DMS153 (cell line): ENCODE measurements at places on chromosomes 6 and 20.
A peak's percentile ranks its signal among the peaks of the same experiment; 100 is the strongest.

DNA sequence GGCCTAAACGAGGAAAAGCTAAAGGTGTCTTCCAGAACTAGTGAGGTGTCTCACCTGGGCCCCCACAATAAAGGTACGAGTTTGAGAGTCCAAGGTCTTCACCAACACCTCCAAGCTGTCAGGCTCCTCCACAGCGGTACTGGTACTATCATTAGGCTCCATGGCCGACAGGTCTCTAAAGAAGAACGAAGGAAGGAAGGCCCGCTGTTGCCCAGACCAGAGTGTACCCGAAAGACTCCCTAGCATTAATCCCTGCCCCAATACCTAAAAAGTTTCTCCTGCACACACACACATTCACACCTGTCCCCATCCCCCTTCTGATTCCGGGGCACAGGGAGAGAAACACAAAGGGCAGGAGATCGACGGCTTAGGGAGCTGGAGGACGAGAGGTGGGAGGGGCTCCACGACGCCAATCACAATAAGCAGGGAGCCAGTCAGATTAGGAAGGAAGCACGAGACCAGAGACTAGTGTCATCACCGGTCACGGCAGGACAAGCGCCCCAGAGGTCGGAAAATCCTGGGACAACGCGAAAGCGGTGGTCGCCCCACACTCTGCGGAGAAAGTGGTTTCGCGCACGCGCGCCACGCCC lies 764 bp downstream of the BAG6 start:
- peak; percentile 36 for DNase-seq

DNA sequence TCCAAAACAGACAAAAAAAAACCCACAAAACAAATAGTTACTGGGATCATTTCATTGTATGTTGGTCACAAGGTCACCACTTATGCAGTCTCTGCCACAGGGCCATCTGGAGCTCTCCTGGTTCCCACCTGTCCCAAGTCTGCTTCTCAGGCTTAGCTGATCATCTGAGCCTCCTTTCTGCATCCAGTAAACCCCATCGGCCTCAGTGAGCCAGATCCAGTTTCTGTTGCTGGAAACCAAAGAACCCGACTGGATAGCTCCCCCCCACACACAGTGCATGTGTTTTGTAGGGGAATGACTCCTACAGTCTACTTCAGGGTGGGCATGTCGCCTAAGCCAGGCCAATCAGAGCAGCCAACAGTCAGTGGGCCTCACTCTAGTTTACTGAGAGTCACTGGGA lies 233.3 kb downstream of the PREX1 start:
- DNase-seq = no peak

- DNase-seq = no peak
Measured at GRCh38 chr20:5528261-5528660, 211.5 kb upstream of the PROKR2 start.

- no peak for DNase-seq
Measured at GRCh38 chr6:31362751-31363150, 5.8 kb upstream of the HLA-B start.

GRCh38 chr20:25399037-25399430 lies 8.4 kb upstream of the ABHD12 start:
- DNase-seq = peak; percentile 64

GRCh38 chr6:12009180-12009685 lies 2.9 kb upstream of the HIVEP1 start:
- DNase-seq = no peak

DNA sequence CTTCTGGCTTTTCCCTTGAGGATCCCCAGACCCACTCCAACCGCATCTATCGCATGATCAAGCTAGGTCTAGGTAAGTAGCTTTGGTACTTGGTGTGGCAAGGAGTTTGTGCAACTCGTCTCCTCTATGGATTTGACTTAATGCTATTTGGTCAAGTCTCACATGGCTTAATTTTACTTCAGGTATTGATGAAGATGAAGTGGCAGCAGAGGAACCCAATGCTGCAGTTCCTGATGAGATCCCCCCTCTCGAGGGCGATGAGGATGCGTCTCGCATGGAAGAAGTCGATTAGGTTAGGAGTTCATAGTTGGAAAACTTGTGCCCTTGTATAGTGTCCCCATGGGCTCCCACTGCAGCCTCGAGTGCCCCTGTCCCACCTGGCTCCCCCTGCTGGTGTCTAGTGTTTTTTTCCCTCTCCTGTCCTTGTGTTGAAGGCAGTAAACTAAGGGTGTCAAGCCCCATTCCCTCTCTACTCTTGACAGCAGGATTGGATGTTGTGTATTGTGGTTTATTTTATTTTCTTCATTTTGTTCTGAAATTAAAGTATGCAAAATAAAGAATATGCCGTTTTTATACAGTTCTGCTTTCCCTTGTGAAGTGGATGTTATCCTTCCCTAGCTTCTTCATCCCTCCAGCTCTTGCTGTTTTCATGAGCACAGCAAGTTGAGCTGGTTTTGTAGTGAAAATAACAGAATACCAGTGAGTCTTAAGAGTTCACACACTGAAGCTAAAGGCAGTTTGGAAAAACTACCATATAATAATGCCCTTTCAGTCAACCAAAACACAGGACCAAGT lies 3.8 kb downstream of the SLC35B2 start:
- no peak for DNase-seq

DNA sequence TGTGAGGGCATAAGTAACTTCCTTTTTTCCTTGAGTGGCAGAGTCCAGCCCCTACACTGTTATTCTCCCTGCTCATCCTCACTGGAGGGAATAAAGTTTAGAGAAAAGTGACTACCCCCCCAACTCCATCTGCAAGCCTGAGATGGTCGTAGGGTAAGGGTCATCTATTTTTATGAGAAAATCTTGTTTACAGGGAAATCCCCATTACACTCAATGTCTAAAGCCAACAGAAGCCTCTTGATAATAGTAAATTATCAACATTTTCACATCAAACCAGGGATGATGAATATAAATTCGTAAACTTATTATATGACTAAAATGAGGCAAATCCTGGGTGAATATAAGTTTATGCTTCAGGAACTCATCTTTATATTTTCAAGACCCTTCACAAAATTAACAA lies 174.0 kb upstream of the KCNK16 start:
- no peak for DNase-seq

DNA sequence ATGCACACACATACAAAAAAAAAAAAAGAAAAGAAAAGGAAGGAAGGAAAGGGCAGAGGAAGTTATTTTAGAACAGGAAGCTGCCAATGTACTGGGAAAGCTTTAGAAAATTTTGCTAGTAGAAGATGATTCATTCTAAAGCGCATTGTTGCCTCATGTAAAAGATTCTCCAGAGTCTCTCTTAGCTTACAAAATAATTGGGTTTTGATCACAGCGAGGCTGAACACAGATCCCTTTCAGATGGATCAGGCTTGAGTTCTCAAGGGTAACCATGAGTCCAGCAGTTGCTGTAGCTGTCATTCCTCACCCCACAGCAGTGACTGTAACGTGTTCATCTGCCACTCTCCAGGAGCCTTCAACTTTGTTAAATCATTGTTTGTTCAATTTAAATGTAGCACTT lies 81.9 kb downstream of the PHACTR2 start:
- DNase-seq = no peak

DNA sequence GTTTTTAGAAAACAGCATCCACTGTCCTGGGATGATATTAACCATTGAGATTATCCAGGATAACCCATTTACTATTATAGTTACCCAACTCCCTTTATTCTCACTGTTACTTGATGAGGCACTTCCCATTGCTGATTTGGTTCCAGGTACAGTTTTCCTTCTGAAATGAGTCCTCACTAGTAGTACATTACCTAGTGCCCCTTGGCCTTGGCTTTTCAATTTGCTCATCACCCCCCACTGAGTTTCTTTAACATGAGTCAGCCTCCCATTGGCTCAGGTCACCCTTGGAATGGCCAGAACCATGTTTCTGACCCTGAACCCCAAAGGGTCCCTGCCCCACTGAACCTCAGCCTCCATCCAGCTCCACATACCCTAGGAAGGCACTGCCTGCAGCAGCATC lies 28.4 kb downstream of the MDGA1 start:
- DNase-seq = no peak

- no peak for DNase-seq
Measured at GRCh38 chr6:46440141-46440540, 51.1 kb downstream of the RCAN2 start.

DNA sequence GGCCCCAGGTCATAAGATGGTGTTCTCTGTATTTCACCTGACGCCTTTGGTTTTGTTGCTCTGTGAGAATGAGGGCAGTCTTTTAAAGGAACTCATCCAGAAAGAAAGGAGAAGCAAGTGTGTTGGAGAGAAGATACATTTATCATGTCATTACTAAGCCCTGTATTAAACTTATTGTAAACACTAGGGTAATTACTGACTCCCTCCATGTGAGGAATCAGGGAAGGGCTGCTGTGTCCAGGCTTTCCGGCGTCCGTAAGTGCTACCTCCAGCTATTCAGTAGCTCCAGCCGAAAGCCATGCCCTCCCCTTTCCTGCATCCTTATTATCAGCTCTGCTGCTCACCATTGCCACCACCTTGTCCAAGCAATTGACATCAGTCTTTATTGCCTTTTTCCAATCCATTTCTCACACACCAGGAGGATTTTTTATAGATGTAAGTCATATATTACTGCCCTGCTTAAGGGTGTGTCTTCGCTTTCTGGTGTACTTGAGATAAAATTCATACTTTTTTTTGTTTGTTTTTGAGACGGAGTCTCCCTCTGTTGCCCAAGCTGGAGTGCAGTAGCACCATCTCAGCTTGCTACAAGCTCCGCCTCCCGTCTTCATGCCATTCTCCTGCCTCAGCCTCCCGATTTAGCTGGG lies 94.7 kb downstream of the RPP40 start:
- DNase-seq = no peak

- no peak for DNase-seq
Measured at GRCh38 chr6:57432157-57432556, 114.7 kb downstream of the PRIM2 start.

GRCh38 chr20:40741507-40742106 lies 52.6 kb upstream of the MAFB start:
- no peak for DNase-seq

DNA sequence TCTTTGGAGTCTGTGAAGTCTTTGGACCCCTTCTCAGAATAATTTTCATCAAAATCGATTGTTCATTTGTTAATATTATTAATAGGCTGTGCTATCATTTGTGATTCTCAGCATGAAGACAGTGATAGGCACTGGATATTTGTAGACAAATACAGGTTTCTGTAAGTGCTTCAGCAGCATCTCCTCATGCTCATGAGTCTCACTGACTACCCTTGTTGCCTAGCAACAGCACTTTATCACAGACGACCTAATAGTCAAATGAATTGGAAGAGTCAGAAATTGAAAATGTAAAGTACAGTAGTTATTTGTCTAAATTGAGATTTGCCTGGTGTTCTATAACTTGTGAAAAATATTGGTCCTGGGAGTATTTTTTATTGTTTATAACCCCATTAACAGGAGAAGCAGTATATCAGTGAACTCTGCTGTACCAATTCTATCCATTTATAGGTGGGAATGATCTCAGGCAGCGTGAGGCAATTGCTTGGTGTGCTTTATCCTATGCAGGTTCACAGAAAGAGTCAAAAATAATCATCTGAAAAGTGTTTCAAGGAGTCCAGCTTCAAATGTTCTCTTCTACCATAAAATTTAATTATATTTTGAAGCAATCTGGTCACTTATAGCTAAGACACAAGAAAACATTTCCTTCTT lies 684.6 kb downstream of the RFPL4B start:
- peak; percentile 30 for DNase-seq

GRCh38 chr6:56970849-56971248 lies 15.9 kb downstream of the BEND6 start:
- no peak for DNase-seq

- DNase-seq = peak; percentile 24
Measured at GRCh38 chr6:38501931-38502330, 137.8 kb downstream of the BTBD9 start.

DNA sequence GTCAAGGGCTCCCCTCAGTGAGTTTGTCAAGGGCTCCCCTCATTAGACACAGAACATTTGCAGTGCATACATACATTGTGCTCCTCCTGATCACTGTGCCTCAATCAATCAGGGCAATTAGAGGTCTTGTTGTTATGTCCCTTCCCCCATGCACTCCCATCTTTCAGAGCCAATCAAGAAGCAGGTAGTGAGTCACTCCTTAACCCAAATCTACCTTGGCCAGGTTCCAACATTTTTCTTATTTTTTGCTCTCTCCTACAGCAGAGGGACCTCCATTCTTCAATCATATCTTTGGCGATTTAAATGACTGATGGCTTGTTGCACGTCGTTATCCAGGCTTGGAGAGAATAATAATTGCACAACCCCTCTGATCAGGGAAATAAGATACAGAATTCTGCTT lies 409.9 kb upstream of the SPTLC3 start:
- DNase-seq = no peak

DNA sequence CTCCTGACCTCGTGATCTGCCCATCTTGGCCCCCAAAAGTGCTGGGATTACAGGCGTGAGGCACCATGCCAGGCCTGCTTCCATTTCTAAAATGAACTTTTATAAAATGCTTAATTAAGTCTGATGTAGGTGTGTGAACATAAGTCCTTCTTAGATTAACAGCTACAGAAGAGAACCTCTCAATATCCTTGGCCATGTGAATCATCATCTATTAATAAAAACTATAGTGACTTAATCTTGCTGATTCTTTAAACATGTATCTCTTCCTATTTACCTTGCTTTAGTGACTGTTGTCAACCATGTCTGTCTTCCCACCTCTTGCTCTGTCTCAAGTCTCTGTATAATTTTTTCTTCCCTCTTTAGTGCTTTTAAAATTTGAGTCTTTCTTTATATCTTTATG lies 127.1 kb downstream of the JARID2 start:
- no peak for DNase-seq

- no peak for DNase-seq
Measured at GRCh38 chr6:104957301-104958177, 632 bp downstream of the LIN28B start.

DNA sequence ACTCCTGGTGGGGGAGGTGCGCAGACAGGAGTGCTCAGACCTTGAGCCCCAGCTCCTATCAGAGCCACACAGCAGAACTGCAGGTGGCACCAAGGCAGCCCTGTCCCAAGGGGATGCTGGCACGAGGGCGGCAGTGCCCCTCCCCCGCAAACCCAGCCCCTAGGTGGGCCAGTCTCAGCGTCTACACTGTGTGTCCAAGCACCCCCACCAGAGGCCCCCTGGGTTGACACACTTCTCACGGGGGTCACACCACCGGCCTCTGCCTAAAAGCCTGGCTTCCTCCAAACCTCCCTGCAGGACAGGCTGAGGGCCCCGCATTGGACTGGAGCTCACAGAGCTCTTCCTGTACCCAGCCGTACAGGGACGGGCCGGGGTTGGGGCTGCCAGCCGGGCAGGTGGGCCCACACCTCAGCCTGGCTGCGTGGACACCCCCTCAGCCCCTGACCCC lies 8.1 kb downstream of the SLC2A4RG start:
- DNase-seq = no peak

DNA sequence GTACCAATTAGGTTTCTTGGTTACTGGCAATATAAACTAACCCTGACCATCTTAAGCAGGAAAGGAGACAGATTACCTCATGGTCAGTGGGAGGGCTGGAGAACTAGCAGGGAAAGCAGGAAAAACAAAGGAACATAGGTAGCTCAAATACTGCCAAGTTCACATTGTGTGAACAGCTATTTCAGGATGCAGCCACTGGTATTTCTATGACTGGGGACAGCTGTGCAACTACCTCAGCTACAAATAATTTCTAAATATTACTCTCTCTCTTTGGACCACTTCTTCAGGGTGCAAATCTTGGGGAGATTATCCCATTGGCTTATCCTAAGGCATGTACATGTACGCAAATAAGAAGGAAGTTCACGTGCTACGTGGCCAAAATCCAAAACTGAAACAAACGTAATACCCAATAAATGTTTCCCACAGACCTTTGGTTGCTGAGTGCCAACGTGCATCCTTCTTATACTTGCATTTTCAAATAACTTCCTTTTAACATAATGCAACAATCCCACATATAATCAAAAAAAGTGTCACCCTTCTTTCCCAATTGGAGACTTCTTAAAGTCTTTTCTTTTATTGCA lies 180.9 kb downstream of the PHF3 start:
- no peak for DNase-seq
